ENCODE measurements at places on chromosomes 4 and X.

DNA sequence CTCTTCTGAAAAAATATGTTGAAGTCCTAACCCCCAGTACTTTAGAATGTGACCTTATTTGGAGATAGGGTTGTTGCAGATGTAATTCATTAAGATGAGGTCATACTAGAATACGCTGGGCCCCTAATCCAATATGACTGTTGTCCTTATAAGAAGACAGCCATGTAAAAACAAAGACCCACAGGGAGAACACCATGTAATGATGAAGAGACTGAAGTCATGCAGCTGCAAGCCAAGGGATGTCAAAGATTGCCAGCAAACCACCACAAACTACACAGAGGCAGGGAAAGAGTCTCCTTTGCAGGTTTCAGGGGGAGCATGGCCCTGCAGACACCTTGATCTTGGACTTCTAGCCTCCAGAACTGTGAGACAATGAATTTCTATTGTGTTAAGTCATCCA is 37.4 kb downstream of the CXorf58 start:
- DNase-seq: no peak

DNA sequence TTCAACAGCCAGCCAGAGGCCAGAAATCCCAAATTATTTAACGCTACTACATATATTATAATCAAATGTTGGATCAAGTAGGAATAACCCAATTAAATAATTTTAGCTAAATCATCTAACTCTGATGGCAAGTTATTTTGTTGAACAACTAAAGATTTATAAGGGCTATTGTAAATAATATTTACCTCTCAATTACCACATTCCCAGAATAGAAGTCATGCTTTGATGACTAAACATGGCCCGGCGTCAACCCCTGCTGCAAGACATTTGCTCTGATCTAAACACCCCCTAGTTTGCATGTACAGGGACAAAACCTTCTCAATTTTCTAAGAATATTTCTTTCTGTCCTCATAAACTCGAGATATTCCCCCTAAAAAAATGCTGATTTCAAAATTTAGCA is 14.2 kb downstream of the VEGFC start:
- no peak for DNase-seq

DNA sequence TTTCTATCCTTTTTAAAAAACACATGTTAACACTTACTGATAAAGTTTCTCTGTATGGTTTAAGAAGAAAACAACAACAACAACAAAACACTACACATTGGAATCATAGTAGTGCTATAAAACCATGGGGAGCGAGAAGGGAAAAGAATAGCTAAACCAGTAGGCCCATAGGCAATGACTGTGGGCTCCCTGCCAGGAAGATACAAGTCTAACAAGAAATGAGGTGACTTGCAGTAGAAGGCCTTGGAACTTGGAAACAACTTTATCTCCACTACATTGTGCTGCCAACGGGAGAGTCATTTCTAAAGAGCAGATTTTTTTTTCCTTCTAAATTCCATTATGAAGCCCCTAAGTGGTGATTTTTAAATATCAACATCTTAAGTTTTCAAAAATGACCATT is 78.0 kb downstream of the GPC4 start:
- no peak for DNase-seq

DNA sequence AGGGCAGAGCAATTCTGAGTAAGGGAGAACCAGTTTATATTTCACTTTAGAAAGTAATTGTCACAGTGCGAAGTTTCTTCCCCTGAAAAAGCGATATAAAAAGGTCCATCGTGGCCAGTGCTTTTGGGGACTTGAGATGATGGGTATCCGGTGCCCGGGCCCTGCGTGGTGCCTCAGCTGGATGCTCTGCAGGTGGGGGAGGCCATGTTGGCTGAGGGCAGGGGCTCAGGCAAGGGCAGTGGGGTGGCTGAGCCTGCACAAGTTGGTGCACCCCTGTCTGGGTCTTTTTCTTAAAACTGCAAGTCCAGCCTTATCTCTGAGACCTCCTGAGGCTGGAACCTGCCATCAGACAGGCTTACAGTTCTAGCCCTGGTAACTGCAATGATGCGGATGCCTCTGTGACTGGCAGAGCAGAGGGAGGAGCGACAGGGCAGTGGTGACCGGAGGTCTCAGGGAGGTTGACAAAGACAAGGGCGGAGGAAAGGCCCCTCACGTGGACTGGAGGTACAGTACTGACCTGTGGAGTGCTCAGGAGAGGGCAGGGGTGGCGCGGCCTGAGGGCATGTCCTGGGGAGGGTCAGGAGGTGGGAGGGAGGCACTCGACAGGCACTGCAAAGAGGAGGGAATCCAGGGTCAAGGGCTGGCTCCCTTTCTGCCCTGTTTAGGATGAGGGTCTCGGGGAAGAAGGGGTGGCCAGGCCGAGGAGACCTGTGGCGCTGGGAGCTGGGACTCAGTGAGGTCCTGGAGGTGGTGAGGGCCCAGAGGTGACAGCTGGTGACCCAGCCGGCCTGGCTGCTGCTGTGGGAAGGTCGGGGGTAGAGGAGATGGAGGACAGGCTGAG is 1.8 kb downstream of the RGS12 start:
- DNase-seq: no peak

DNA sequence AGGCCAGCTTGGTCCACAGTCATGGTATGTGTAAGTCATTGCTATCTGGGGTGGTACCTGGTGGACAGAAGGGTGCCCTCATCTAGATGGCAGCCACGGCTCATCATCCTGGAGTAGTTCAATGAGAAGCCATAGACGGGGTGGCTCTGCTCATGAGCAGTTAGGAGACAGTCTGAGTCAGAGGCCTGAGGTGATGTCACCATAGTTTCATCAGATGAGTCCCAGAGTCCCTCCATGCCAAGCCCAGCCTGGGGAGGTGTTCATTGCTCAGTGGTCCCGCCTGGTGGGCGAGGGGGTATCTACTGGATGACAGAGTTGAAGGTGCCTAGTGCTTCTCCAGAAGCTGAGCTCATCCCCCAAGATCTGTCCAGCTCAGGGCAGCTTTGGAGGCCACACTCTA is 49.8 kb downstream of the DLG3 start:
- DNase-seq: no peak

DNA sequence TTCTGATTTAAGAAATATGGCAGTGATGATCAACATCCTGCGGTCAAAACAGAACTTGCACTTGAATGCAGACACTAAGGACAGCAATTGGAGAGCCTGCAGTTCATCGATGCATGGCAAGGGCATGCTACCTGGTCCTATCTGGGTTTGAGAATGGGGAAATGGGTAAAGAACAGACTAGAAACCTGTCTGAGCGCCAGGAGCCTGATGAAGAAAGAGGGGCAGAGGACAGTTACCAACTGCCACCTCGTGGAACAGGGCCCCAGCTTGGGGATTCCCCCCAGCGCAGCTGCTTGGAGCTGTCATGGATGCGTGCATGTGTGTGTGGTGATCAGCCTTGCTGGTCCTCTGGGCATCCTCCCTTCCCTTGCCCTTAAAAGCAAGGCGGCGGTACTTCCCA is 30.2 kb upstream of the NKRF start:
- DNase-seq: no peak

DNA sequence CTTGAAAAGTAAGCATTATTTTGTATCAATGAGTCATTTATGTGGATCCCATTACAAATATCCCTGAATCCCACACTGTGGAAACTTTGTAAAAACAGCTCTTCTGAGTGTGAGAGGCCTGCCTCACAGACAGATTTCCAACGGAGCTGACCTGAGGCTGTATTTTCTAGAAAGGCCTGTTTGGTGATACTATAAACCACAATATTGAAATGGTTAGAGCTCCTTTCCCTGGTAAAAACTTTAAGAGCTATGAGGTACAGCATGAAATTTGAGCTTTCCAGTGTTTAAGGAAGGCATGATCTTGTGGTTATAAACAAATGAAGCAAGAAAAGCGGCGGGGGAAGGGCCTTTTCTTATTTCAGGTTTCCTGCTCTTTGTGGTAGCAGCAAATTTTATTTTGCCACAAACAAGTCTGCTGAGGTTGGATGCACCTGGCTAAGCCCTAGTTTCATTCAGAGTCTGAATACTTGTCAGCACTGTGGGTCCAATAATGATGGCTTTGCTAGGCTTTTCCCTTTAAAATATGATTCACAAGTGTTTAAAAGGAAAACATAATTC is 86.8 kb upstream of the ETNPPL start:
- no peak for DNase-seq

Measured in WTC11 (cell line).